ENCODE measurements at places on chromosomes 3 and 15.
A peak's percentile ranks its signal among the peaks of the same experiment; 100 is the strongest.

DNA sequence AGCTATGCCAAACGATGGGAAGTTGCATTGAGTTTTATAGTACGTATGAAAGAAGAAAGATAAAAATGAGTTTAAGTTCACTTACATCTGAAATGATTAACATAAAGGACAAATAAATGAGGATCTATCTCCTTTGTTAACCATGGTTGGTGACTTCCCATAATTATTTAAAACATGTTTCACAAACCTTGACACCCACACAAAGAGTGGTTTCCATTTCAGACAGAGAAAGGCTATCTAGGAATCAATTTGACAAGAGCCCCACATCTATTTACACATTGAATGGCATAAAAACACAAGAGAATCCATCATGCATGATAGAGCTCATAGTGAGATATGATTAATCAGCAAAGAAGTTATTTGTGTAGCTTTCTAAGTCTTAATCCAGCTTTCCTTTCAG lies 14.2 kb upstream of the MTMR10 start:
- no peak for DNase-seq

DNA sequence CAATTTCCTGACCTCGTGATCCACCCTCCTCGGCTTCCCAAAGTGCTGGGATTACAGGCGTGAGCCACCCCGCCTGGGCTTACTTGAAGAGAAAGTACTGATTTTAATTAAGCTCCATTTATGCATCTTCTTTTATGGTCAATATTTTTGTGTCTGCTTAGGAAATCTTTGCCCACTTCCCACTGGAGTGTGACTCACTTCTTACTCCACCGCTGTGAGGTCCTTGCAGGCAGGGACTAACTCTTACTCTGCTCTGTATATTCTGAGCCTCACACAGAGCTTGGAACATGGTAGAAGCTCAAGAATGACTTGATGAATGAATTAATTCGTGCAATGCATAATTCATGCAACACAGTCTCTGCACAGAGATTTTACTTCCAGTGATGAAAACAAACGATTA lies 2.9 kb upstream of the TM4SF19 start:
- DNase-seq: no peak

DNA sequence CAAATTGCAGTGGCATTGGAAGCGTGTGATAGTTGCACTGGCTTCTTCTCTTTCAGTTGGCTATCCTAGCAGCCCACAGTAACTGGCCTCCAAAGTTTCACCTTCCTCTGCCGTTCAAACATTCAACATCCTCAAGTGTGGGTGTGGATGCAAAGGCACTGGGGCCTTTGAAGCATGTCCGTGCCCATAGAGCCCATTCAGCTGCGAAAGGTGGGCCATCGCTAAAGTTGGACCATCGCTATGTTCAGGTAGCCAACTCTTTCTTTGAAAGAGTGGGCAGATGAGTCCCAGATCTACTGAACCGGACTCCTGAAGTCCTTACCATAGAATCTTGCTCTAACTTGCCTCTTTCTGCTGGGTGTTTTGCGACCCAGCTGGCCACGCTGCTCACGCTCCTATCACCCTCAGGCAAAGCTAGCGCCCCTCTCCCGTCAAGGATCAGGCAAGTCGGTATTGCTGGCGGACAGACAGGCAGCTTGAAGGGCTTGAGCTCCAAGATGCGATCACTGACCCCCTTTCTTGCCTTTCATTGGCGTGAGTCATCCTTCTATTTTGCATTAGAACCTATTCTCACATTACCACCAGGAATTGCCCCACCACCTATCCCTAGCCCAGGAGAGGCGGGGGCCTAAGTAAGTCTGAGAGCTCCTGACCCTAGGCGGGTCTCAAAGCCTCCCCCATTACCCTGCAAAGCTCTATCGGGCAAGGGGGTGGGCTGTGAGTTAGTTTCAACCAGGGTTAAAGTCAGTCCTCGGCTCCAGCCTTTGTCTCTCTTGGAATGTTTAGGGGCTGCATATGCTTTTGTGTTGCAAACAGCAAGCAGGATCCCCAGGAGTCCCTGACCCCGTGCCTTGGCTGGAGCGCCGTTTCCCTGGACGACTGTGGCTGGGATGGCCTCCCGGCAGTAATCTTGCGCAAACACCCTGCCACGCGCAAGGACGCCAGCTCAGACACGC lies 28.7 kb downstream of the ZIC4 start:
- no peak for DNase-seq

GRCh38 chr3:120673116-120673515 lies 8.9 kb downstream of the HGD start:
- DNase-seq: no peak

GRCh38 chr3:192215-192929 lies 4.2 kb upstream of the CHL1 start:
- DNase-seq: no peak

DNA sequence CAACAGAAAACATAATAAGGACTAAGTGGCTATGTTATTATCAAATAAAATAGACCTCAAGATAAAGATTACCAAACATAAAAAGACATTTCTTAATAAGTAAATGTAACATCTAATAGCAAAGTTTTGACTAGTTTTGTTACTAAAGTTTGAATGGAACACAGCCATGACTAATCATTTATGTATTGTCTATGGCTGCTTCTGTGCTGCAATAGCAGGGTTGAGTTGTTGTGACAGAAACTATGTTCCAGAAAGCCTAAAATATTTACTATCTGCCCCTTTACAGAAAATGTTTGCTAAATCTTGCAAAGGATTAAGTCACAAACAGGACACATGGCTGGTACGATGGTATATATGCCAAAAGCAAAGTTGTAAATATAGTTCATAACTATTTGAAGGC lies 37.9 kb upstream of the MYH15 start:
- no peak for DNase-seq

GRCh38 chr3:143445118-143445517 lies 325.5 kb downstream of the CHST2 start:
- DNase-seq: no peak

DNA sequence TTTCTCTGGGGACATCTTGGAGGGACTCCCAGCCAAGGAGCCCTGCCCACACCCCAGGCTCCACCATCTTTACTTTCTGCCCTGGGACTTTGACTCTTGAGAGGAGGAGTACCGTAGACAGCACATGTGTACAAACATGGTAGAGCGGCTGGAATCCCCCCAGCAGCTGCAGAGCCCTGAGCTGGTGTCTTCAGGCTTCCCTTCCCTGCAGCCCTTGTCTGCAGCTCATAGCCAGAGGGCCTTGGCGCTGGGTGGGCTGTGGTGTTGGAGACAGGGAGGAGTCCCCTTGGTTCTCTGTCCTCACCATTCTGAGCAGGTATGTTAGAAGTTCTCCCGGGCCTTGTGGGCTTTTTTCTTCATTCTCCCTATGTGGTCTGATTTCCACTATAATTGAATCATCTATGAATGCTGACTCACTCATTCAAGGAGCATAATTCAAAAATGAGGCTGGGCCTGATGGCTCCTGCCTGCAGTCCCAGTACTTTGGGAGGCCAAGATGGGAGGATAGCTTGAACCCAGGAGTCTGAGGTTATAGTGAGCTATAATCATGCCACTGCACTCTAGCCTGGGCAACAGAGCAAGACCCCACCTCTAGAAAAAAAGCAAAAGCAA lies 97.8 kb upstream of the MEF2A start:
- no peak for DNase-seq

DNA sequence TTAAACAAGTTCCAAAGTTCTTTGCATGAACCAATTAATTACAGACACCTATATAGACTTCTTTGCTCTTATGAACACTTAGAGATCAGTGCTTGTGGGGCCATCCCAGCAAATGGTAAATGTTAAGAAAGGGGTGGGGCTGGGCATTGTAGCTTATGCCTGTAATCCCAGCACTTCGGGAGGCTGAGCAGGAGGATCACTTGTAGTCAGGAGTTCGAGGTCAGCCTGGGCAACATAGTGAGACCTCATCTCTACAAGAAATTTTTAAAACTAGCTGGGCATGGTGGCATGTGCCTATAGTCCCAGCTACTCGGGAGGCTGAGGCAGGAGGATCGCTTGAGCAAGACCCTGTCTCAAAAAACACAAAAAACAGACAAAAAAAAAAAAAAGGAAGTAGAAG lies 19.4 kb upstream of the STARD5 start:
- no peak for DNase-seq

DNA sequence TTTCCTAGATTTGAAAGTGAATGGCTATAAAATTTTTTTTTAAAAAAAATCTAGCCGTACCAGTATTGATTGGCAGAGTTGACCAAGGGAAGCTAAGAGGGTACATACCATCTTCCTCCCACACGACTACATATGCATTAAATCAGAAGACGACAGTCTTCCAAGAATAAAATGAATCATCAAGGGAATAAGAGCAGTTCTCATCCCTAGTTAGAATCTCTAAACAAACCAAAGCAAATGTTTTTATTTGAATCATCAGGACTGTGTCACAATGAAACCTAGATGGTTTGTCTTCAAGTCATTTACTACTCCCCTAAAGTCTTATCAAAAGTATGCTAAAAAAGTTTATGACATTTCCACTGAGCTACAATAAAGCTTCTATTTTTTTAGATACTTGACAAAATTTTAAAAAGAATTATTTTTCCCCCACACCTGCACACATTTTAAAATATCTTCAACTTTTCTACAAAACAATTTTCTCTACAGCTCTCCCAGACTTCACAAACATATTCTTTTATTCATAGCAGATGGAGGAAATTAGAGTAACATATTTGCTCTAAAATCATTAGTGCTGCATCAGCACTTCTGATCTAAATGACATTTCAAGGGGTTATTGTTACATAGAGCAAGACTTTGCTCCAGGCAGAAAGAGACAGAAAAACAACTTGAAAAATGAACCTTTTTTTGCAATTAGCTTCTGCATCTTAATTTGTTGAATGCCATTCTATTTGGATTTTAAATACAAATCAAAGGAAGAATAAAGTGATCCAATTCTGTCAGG lies 547.1 kb downstream of the FHIT start:
- DNase-seq: no peak

DNA sequence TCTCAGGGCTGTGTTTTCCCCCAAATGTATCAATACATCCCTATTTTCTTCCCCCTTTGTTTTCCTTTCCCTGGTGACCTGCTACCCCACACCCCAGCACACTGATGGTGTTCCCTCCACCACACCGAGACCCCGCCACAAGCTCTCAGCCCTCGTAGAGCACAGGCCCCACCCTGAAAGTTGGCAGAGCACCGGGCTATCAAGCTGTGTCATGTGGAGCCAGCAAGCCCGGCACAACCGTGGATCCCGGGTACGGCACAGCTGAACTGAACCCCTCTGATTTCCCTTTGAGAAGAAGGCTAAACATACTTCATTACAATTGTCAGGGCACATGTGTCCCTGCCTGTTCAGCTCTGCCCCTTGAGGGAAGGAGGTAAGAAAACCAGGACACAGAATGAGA lies 69.9 kb downstream of the LRIG1 start:
- no peak for DNase-seq

DNA sequence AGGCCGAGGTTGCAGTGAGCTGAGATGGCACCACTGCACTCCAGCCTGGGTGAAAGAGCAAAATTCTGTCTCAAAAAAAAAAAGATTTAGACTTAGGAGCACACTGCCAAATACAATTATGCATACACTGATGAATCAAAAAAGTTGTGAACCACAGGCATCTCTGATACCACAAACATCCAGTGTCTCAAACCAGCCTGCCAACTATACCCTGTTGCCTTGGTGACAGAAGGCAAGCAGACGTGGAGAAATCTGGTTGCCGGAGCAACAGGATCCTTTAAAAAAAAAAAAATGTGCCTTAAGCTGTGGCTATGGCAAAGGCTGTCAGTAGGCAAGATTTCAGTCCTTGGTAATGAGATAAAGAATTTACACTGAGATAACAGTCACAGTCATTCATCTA lies 202.3 kb downstream of the NEK10 start:
- DNase-seq: no peak

GRCh38 chr3:120622870-120623726 lies 27.0 kb downstream of the NDUFB4 start:
- DNase-seq: no peak

DNA sequence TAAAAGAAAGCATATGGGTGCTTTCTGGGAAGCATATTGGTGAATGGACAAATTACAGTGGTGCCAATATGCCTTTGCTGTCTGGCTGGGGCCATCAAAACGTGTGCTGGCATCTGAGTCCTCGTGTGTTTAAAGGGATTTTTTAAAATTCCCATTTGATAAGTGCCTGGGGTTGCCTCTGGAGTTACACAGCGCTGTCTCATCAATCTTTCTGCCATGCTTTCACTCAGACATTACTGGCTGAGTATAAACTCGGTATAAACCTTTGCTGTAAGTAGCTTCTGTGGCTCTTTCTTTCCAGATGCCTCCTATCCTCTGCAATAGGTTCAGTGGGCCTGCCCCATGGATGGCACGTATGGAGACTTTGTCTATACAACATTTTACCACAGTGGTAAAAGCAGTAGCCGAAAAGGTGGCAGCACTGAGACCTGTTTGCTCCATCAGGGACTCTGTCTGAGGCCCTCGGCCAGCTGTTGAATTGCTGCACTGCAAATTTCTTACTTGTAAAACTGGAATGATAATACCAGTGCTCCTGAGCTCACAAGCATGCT lies 195.5 kb downstream of the LPP start:
- no peak for DNase-seq

DNA sequence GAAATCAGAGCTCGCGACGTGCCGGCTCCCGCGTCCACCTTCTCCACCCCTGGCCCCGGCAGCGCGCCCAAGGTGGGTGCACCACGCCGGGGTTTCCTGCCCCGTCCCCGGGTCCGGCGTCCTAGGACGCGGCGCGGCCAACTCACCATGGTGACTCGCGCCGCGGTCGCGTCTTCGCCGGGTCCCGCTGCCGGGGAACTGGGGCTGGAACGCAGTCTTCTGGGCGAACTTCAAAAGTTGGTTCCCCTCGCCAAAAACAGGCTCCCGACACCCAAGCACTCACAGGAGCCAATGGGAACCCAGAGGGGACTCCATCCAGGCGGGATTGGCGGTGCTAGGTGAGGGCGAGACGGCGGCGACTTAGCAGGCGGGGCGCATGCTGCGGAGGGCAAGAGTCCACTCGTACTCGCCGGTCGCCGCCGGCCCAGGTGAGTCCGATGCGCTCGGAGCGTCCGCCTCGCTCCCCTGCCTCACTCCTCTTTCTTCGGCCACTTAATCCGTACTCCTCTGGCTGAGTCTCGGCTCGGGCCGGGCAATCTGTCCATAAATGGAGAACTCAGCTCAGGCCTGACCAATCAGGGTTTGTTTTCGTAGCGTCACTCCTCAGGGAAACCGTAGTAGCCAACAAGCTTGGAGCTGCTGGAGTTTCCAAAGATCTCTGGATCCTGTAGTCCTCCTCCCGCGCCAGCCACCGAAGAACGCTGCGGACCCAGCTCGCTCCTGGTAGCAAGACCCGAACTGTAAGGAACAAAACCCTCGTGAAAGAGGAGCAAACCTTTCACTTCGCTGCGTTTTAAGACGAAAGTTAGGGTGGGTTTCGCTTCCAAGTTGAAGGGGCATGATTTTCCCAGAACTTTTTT lies at the start of gene MYO1E:
Gene MYO1E (minus strand): TSS at position 520 of the 860 bp plus-strand sequence. CDS start 371 bp downstream, at position 149.
- peak; percentile 58 for DNase-seq

Measured in NCI-H2081 treated with DMSO at 0.1 percent for 48 hours (cell line).